ENCODE measurements at places on chromosomes 16 and 17.

DNA sequence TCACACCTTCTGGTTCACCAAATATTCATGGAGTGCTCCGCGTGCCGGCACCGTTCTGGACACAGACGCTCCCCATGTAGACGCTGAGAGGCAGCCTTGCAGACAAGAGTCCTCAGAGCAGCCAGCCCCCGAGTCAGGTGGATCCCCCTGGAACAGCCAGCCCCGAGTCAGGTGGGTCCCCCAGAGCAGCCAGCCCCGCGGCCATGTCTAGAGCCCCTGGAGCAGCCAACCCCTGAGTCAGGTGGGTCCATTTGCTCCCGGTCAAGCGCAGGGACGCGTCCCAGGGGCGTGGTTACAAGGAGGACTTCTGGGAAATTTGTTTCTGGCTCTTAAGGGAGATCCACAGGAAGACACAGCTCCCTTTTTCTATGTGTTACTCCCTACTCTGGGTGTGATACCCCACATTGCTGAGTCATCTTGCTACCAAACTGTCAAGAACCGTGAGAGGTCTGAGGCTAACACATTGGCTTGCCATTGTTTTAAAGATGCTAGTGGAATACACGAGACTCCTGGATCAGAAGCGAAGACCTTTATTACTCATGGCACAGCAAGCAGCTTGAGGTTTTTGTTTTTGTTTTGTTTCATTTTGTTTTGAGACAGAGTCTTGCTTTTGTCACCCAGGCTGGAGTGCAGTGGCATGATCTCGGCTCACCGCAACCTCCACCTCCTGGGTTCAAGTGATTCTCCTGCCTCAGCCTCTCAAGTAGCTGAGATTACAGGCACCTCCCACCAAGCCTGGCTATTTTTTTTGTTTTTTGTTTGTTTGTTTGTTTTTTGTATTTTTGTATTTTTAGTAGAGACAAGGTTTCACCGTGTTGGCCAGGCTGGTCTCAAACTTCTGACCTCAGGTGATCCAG, 43.3 kb upstream of the CBFA2T3 start:
- no peak for DNase-seq

- no peak for DNase-seq
Observed at GRCh38 chr17:65293584-65294180, 156.5 kb downstream of the RGS9 start.

DNA sequence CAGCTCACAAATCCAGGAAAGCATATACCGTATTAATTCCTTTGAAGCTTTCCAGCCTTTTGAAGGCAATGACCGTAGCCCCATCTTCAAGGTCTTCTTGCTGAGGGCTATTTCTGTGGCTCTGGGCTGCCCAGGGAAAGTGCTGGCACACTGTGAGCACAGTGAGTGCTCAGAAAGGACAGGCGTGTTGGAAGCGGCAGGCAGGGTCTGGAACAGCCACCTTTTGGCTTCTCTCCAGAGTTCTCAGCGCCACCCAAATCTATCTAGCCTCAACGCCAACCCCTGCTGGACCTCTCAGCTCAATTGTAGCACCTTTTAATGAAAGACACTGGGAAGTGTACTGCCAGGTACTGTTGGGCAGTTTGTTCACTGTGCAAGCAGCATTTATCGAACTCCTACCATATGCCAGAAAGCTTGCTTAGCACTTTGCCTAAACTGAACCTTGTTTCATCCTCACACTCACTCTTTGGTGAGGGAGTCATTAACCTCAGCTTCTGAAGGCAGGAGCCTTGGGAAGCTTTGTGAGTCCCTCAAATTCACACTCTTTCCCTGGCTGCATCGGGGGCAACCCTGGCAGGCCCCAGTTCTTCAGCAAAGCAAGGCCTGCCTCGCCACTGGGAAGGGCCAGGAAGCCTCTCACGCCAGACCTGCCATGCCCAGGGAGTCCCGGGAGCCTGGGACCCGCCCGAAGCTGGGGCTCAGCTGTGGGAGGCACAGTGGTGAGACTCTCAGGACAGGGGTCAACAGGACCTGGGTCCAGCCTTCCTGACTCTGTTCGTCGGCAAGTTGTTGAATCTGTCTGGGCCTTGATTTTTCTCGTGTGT, 13.5 kb upstream of the CIBAR2 start:
- no peak for DNase-seq

DNA sequence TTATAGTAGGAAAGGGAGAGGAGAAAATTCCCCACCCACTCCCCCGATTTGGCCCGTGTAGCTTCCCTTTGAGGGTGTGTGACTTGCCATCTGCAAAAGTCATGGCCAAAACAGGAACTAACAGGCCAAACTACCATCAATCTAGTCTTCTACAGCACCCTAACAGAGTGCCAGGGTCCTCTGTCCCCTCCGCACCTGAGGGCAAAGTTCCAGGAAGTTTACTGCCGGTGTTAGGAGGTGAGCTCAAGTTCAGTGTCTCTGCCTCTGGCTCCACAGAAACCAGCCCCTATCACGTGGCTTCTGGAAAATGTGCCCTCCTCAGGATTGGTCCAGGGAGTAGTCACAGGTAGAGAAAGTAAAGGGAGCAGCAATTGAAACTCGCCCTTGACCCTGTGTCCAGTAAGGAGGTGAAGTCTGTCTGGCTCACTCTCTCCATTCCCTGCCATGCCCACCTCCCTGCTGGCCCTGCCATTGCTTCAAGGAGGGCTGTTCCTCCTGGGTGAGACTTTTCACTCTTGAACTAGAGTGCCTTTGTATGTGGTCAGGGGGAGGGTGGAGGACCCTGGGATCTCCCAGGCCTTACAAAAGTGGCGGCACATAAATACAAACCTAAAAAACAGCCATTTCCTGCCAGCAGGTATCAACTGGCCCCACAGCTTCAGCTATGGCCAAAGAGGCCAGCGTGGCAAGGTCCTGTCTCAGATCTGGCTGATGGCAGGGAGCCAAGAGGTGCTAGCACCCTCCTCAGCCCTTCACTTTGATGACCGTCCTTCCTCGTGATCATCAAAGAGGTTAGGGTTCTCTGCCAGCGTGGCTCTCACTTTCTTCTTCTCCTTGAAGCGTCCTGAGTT, 5.3 kb downstream of the PRR15L start:
- DNase-seq, result no peak

DNA sequence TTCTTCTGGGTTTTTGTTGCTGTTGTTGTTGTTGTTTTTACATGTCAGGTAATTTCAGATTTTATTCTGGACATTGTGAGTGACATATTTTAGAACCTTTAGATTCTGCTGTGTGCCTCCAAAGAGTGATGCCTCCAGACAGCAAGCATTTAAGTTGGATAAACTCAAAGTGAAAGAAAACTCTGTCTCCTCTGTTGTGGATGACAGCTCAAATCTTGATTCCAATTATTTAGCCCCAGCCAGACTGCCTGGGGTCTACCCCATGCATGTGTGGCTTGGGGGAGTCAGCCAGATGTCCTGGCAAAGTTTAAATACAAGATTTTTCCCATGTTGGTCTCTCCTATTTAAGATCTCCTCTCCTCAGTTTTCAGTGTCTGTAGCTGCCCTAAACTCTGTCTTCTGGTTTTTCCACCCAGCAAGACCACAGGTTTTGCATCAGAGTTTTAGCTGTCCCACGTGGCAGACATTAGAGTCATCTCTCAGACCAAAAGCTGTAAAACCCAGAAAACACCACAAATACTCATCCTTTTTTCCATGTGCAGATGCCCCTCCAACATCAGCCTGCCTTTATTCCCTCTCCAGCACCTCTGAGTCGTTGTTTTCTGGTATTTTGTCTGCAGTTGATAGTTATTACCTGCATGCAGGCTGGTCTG, 19.4 kb upstream of the ZNF469 start:
- DNase-seq, result no peak

GRCh38 chr16:8972843-8973586, 9.3 kb upstream of the USP7 start:
- DNase-seq, result no peak

DNA sequence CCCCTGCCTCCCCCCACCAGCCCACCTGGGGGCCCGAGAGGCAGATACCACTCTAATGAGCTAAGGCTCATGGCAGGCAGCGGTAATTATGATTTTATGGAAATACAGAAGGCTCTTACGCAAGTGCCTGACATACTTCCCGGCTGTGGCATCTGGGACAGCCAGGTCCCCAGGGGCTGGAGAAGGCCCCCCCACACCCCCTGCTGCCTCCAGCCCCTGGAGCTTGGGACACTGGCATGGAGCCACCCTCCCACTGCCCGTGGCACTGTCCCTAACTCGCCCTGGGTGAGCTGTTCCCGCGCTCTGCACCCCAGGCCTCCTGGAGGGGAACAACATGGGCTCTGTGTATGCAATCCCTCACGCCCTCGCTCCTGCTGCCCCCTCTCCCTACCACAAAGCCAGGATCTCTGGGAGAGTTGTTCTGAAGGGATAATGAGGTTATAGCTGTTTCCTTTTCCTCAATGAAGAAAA, 5.4 kb upstream of the STAC2 start:
- no peak for DNase-seq

DNA sequence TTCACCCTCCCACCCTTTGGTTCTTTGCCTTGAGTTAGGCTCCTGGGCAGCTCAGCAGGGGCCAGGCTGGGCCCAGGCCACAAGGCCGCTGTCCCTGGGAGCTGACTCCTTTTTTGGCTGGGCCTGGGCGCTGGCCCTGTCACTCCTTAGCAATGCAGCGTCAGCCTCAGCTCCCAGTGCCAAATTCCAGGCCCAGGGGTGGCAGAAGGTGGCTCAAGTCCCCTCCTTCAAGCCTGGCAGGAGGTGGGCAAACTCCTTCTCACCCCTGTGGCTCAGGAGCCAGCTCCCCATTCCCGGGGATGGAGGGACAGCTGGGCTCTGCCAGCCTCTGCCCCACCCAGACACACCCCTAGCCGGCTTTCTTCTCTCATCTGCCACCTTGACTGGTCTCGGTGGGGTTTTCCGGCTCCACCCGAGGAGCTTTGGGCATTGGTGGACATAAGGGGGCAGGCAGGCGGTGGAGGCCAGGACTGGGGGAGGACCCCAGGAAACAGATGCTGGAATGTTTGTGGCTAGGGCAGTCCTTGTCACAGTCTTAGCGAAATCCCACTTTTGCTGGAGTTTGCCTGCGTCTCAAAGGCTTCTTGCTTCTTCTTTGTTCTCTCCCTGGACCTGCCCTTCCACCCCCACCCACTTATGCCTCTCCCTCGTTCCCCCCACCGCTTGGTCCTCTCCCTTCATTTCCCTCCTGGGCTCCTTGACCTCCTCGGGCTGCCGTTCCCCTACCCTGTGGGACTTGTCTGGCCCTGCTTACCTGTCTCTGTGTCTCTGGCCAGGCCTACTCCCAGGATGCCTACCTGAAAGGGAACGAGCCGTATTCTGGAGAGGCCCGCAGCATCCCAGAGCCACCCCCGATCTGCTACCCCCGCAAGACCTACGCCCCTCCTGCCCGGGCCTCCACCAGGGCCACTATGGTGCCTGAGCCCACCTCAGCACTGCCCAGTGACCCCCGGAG, 37.4 kb downstream of the ARHGAP23 start:
- no peak for DNase-seq

All from activated naive CD4-positive, alpha-beta T cell treated with anti-CD3 and anti-CD28 coated beads, Interleukin-2, amount 50 U/mL, for 16 hours (primary cell).